ENCODE measurements at places on chromosomes 16 and 17.

- no peak for DNase-seq
These were observed 13.1 kb downstream of the PPL start for GRCh38 chr16:4923853-4924252.

DNA sequence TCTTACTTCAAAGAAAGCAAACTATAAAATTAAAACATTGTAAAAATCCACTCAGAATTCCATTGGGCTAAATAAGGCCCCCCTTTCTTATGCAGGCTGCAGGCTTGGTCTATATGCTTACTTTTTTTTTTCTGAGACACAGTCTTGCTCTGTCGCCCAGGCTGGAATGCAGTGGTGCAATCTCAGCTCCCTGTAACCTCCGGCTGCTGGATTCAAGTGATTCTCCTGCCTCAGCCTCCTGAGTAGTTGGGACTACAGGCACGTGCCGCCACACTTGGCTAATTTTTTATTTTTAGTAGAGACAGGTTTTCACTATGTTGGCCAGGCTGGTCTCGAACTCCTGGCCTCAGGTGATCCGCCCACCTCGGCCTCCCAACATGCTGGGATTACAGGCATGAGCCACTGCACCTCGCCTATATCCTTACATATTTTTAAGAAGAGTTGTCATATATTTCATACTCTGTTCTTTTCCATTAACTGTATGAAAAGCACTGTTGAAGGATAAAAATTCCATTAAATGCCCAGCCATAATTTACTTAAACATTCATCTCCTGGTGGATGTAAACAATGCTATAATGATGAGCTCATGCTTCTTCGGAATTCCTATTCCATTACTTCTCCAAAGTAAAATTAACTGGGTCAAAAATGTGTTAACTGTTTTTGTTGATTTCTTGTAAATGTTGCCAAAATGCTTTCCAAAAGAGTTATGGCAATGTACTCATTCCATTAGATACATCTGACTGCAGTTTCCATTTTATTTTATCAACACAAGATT, 17.8 kb downstream of the SNN start:
- no peak for DNase-seq

DNA sequence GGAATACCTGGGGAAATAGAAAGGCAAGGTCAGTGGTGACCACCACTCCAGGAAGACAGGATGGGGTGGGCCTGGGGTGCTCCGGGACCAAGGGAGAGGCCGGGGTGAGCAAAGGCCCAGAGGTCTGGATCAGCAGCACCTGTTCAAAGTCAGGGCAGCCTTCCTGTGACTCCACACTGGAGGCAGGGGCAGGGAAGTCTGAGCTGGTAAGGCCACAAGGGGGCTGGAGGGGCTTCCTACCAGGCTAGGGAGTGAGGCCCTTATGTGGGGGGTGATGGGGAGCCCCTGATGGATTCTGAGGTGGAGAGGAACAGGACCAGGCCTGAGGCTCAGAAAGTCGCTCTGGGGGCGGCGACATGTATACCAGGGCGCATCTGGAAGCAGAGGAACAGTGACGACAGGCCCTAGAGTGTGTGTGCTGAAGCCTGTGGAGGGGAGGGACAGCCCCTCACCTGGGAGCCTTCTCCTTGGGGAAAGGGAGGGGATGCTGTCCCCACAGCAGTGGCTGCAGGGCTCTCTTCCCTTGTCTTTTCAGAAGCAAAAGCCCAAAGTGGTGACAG, 3.7 kb downstream of the C16orf78 start:
- DNase-seq, result no peak

DNA sequence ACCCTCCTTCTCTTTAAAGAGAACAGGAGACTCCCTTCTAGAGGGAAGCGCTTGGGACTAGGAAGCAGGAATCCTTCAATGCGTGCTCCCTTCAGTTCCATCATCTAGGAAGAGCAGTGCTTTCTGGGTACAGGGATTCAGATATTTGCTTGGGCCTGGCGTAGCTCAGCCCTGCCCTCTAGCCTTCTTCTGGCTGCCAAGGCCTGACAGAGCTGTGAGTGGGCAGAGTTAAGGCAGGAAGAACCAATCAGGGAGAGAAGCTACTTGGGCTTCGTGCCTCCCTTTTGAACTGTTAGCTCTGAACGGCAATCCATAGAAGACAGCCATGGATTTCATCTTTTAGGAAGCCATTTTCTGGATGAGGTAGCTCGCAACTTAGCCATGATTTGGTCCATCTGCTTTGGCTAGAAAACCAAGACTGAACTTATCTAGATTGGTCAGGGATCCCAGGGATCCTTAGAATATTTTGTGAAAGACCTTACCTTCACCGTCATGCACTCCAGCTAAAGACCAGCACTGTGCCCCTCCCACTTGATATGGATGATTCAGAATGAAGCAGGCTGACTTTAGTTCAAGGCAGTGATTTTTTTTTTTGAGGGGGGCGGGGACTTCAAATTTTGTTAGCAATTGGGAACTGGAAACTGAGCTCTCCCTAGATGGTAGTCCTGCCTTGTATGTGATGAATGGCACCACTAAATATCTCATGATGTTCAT, 2.5 kb upstream of the CORO6 start:
- DNase-seq, result no peak

DNA sequence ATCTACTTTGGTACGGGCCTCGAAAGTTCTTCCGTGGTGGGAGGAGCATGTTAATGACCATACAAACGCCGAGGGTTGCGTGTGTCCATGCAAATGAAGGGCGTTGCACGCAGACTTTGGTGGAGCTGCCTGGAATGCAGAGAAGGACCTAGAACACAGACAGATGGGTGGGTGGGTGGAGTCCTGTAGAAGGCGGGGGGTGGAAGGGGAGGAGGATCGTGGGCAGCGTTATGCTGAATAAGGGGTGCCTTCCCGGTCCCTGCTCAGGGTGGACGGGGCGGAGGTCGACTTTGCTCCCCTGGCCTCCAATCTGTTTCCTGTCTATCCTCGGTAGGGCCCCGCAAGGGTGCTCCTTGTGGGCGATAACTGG, 795 bp upstream of the PAQR4 start:
- no peak for DNase-seq

GRCh38 chr16:70753694-70754325, 47.1 kb downstream of the VAC14 start:
- no peak for DNase-seq

DNA sequence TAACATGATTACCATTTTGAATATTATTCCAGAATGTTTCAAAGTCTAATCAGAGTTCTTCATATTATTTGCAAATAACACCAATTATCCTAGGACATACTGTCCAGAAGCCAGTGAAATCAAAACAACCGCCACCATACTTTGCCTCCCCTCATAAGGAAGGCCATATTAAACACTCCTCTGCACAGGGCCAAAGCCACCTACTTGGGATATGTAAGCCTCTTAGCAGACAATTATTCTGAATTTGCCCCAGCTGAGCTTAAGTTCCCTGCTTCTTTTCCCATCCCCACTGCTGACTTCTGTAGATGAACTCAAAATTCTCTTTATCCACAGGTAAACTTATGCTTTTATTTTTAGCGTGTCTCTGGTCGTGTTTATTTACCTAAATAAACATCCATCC, 374.0 kb downstream of the KIF2B start:
- DNase-seq, result peak; percentile 31

- DNase-seq, result no peak
These were observed 9.2 kb downstream of the RPL23 start for GRCh38 chr17:38844261-38844757.

GRCh38 chr16:11312718-11313492, 31.8 kb upstream of the PRM1 start:
- no peak for DNase-seq

DNA sequence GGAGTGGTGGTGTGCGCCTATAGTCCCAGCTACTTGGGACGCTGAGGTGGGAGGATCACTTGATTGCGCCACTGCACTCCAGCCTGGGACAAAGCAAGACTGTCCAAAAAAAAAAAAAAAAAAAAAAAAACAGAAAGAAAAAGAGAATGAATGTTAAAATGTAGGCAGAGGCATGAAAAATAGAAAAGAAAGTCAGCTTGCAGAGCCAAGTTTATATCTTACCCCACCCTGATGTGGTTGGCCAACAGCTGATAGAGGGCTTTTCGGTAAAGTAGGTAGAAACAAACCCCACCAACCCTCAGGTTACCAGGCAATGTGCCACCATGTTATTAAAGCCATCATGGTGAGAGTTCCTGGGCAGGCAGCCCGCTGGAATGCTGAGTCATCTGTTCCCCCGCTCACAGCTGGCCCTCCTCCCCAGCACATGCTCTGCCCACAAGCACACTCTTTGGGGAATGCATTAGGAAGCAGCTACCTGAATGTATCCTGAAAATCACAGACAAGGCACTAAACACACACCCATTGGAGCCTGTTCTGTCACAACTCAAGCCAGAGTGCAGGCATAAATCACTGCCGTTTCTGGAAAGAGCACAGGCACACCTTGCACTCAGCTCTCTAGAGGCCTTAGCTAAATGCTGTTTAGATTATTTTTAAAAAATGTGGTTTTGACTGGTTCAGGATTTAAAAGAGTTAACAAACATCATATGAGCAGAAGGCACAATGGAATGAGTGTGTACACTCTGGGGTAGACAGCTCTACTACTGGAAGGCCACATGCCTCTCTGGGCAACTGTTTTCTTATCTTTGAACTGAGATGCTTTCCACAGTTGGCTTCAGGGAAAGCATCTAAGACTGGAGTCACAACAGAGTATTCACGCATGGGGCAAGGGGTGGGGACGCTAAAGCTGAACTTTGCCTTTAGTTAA, 128.5 kb downstream of the PARN start:
- peak; percentile 77 for DNase-seq

DNA sequence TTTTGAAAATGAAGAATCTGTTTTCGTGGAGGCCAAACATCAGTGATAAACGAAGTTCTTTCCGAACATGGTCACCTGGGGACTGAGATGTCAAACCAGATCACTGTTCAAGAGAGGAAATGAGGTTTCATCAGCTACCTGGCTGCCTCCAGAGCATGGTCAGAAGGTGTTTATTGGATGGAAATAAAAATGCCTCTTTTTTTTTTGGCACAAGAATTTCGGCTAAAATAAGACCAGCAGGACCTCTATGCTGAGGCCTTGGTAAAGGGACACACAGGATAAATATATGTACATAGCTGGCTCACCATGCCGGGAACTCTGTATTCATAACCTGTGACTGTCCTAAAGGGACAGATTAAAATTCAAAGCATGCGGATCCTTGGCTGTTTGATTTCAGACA, 135.3 kb downstream of the UTP18 start:
- DNase-seq, result no peak

- no peak for DNase-seq
These were observed 9.8 kb upstream of the BRCA1 start for GRCh38 chr17:43134774-43135453.

- peak; percentile 49 for DNase-seq
These were observed 78.9 kb upstream of the LHX1 start for GRCh38 chr17:36858119-36859002.

DNA sequence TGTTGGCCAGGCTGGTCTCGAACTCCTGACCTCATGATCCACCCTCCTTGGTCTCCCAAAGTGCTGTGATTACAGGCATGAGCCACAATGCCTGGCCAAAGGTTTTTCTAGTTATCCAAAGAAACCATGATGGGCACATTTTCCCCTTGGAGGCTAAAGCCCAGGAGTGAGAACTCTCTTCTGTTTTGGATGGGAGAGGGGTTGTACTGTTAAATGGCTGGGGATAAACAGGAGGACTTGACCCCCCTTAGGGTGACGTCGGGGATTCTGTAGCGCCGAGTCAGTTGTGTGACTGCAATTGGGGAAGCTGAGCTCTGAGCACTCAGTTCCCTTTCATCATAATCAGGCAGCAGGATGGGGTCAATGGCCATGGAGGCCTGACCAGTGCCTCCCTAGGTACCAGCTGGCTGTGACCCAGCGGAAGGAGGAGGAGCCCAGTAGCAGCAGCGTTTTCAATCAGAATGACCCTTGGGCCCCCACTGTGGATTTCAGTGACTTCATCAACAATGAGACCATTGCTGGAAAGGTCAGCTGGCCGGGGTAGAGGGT, 4.1 kb downstream of the AOC3 start:
- no peak for DNase-seq
